ENCODE measurements at places on chromosomes 5 and 9. TPM values are rescaled to one million over a fixed set of nuclear protein-coding genes. Genes with fewer than 3 reads are reported as not detected.

TRIP13 gene
- total RNA-seq: 2.1 TPM

GRIN1 gene
- not detected for total RNA-seq

FOXD4L4 gene
- total RNA-seq: not detected

STC2 gene
- 0.85 TPM for total RNA-seq
